ENCODE measurements at places on chromosomes 11 and 22.
A peak's percentile ranks its signal among the peaks of the same experiment; 100 is the strongest.

DNA sequence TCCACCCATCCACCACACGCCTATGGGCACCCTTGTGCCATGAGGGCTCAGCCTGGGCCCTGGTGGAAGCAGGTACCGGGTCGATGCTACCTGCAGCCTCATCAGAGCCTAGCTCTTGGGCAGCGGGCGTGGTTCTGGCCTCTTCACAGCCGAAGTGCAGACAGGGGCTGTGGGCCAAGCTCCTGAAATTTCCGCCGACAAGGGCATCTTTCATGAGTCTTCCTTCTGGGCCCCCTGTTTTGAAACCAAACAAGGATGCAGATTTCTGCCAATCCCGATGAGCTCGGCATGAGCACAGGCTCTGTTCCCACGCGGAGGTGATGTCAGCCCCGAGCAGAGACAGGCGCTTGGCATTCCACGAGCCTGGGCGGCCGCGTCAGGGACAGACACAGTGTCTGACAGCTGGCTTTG is 22.6 kb upstream of the MGAT3 start:
- no peak for DNase-seq

DNA sequence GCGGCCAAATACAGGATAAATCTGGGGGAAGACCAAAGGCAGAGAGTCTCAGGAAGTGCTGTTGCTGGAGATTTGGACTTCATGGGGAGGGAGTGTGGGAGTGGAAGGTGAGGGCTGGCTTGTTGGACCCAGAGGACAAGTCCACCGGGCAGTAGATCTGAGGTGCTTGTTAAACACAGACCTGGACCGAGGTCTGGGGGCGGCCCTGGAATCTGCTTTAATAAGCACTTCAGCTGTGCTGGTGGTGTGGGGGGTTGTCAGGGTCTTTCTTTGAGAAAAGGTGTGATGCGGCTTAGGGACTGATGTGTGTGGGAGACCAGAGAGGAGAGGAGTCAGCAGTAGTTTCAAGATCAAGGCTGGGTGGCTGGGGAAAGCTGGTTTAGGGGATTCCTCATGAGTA is 4.4 kb downstream of the TRMU start:
- DNase-seq: no peak

- DNase-seq: peak; percentile 37
Observed at GRCh38 chr11:127656116-127656836, 655.7 kb upstream of the KIRREL3 start.

DNA sequence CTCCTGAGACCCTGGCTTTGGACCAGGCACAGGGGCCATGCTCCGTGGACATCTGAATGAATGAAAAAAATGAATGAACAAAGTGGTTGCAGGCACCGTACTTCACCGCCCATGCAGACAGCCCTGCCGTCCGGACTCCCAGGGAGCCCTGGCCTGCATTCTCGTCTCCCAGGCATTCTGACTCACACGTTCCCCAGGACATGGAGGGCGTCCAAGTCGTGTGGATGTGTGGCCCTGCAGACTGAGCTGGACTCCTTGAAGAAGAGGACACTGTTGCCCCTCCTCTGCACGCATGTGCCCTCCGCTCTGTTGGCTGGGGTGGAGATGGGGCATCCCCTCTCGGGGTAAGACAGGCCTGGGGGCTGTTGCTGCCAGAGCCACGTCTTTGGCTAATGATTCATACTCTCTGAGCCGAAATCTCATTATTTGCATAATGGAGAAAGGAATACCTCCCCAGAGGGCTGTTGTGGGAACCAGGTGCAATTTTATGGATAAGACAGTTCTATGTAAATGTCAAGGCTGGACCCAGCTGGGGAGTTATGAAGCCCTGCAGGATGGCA is 49.7 kb downstream of the RTL6 start:
- peak; percentile 51 for DNase-seq

- no peak for DNase-seq
Observed at GRCh38 chr11:19862091-19862490, 149.5 kb downstream of the NAV2 start.

DNA sequence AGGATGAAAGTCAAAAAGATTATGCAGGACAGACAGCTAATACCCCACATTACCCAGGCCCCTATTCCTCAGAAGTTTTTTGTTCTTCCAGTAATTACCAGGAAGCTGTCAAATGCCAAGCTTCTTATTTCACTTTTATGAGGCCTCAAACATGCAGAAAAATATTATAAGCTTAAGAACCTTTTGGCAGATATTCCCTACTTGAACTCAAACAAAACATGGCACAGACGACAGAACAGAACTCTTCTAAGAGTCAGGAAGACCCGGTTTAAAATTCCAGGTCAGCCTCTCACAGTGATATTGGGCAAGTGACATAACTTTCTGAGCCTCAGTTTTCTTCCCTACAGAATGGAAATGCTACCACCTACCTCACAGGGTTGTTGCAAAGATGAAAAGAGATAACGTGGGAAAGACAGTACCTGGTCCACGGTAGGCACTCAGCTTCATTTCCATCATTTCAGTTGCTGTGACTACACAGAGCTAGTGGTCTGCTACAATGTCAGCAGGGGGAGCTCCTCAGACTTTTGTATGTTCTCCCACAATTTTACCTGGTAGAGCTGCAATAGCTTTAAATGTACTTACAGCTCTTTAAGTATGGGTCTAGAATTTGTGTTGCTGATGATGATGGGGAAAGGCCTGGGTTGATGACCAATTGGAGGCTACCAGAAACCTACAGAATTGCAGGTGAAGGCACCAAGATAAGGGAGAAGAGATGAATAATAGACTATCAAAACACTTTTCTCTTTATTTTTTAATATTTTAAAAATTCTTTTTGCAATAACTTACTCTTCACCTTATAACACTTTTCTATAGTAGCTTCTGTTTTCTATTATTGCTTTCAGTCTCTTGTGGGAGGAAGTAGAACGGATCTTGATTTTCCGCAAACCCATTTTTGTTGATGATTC is 98.3 kb upstream of the CHRM4 start:
- DNase-seq: peak; percentile 18

GRCh38 chr22:38110008-38110862 is at the start of gene BAIAP2L2:
BAIAP2L2 (minus strand) TSS chr22:38110684; CDS start chr22:38110525, 159 bp downstream.
- DNase-seq: no peak

DNA sequence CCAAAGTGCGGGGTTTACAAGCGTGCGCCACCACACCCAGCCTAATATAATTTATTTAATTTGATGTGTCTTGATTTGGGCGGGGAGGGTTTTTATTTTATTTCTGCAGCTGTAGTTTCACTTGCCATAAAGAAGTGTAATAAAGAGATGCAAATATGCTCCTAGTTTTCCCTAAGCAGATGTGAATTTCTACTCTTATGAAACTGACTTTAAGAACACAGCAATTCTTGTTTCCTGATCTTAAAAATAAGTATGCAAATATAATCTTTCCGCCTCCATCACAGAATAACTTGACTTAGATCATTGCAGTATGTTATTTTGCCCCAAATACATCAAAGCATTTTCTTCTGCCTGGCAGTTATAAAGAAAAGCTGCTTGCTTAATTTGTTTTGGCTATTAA is 4.4 kb downstream of the SPCS2 start:
- no peak for DNase-seq

GRCh38 chr11:83151274-83151977 is 5.5 kb upstream of the PCF11 start:
- DNase-seq: no peak

DNA sequence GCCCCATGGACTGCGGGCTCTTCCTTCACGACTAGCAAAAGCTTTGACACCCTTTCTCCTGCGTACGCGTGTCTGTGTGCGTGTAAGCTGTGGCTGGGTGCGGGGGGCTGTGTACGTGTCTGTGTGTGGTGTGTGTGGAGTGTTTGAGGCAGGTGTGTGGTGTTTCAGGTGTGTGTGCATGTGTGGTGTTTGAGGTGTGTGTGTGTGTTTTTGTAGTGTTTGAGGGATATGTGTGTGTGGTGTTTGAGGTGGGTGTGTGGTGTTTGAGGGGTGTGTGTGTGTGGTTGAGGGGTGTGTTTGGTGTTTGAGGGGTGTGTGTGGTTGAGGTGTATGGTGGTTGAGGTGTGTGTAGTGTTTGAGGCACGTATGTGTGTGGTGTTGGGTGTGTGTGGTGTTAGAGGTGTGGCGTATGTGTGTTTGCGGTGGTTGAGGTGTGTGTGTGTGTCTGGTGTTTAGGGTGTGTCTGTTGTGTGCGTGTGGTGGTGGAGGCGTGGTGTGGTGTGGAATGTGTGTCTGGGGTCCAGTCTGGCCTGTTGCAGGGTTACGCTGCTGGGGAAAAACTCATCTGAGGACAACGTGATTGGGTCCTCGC is 687 bp upstream of the ARSA start:
- no peak for DNase-seq

DNA sequence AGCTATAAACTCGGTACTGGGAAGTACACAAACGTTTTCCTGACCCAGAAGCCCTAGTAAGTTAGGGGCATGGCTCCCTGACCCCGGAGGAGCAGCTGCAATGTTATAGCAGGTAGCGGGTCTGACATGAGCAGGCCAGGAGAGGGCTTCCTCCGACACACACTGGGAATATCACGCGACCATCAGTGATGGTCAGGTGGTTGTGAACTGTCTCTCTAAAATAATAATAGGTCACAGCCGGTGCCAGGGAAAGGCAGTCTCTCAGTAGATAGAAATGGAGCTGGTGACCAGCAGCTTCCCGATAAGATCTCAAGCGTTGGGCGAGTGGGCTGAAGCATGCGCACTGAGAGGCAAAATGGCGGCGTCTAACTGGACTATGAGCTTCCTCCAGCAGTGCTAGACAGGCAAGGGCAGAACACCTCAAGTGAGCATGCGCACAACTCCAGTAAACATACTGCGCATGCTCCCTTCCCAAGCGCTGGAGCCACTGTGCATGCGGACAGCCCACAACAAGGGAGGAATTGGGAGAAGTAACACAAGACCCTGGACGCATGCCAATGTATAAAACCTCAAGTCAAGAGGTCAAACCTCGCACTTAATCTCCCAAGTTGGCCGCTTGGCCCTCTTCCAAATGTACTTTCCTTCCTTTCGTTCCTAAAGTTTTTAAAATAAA is 22.3 kb upstream of the TESMIN start:
- no peak for DNase-seq

GRCh38 chr11:22809893-22810292 is 19.7 kb downstream of the SVIP start:
- DNase-seq: no peak

GRCh38 chr11:66172146-66172545 is 96.3 kb upstream of the RAB1B start:
- DNase-seq: no peak

- DNase-seq: no peak
Observed at GRCh38 chr11:1779806-1780699, 16.3 kb upstream of the CTSD start.

- DNase-seq: peak; percentile 81
Observed at GRCh38 chr22:42321908-42322561, 51.6 kb upstream of the TCF20 start.

DNA sequence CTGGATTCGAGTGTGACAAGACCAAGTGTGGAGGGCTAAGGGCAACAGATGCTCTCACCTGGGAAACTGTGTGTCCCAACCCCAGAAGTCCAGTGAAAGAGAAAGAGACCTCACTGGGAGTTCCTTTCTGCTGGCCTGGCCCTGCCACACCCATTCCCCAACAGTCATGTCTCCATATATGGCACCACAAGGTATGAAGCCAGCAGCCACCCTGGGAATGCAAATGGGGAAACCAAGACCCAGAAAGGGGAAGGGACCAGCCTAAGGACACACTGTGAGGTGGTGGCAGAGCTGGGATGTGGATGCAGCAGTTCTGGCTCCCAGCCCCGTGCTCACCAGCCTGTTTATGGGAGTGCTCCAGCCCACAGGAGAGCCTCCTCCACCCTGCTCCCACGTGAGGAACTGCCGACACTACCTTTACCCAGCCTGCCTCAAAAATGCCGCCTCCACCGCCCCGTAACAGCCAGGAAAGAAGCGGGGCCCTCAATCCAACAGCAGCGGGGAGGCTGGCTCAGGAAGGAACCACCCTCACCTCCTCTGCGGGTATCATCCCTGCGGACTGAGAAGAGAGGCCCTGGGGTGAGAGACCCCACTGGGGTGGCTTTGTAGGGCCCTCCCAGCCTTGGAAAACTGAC is 12.6 kb downstream of the LMO1 start:
- no peak for DNase-seq

GRCh38 chr11:32081129-32081641 is 9.7 kb upstream of the RCN1 start:
- DNase-seq: peak; percentile 41

GRCh38 chr11:100929377-100929776 is 200.2 kb downstream of the PGR start:
- no peak for DNase-seq

DNA sequence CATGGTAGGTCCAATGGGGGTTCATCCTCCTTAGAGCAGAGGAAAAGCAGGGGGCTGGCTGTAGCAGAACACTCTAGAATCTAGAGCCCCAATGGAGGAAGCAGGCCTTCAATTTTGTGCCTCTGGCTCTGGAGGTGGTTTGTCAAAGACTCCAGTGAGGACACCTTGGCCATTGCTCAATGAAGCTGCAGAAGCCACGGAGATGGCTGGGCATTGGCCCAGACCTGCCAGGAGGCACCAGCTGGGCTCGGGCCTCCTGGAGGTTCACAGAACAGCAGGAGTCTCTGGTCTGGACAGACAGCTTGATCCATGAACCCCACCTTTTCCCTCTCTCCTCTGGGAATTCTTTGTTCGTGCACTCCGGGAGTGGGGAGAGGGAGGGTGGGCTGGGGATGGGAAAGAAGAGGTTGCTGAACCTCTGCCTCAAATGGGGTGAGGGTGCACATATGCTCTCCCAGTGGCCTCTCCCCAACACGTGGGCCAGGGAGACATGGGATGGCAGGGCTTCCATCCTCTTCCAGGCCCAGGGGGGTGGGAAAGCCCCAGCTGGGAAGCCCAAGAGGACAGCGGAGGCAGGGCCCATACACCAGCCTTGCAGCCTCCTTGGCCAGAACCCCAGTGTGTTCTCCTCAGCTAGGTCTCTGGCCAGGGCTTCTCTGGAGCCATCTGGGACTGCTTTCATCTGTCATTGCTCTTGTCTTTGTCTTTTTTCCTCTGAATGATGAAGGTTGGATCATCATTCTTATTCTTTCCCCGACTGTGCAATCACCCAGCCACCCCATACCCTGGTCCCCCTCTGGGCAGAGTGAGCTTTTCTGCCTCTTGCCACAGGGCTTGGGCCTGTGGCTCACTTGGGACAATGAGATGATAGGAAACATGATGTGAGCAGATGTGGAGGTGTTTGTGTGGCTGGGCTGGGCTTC is 1019.4 kb downstream of the BRD1 start:
- DNase-seq: no peak

- no peak for DNase-seq
Observed at GRCh38 chr11:126121296-126121695, 58.6 kb upstream of the CDON start.

DNA sequence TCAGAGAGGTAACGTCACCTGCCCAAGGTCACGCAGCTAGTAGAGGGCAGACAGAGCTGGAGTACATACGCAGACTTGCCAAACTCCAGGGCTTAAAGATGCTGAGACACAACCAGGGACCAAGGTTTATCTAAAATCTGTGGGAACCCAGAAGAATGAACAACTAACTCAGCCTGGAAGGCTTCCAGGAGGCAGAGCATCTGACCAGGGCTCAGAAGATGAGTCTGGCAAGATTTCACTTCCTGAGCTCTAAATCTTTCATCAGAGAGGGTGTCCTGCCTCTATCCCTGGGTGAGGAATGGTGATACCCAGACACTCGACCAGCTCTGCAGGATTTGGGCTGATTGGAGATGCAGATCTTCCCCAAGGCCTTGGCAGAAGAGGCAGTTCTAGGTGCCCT is 9.1 kb downstream of the GAL3ST1 start:
- DNase-seq: no peak

GRCh38 chr11:130904380-130904779 is 11.9 kb downstream of the SNX19 start:
- DNase-seq: no peak

- no peak for DNase-seq
Observed at GRCh38 chr11:60951904-60952741, at the start of gene SLC15A3. SLC15A3 (minus strand) TSS chr11:60952176; CDS start chr11:60951551, 625 bp downstream.
